ENCODE measurements at places on chromosomes 1 and 21. TPM values are rescaled to one million over a fixed set of nuclear protein-coding genes. Genes with fewer than 3 reads are reported as not detected.

The SELENBP1 gene
- total RNA-seq = 46.7 TPM

DNA sequence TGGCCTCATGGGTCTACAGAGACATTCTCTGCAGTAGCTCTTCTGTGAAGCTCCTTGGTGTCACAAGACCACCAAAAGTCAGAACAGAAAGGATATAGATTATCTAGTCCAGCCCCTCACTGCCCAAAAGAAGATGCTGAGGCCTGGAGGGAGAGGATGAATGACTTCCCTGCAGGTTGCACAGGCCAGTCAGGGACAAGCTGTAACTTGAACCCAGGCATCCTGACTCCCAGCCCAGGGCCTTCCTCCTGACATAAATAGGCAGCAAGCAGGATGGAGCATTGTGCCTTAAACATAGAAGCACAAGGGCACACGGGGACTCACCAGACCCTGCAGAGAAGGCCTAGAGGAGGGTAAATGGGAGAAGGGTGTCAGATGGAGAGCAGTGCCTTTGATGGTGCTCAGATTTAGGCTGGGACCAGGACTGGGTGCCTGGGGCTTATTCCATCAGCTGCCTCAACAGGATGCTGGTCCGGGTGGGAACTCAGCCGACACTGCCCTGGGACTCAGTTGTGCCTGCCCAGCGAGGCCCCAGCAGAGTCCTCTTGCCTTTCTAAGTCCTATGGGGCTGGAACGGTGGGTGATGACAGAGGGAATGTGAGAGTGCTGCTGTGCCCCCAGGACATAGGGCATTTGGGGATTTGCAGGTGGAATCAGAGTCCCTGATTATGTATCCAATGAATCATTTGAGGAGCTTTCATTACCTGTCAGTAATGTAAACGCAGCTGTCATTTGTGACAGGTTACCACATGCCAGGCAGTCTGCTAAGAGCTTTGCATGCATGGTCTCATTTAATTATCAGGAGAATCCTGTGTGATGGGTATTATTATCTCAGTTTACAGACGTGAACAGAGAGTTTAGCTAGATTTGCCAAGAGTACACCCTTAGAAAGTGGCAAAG, 13.2 kb downstream of the S100A7A start:
- DNase-seq = no peak

DNA sequence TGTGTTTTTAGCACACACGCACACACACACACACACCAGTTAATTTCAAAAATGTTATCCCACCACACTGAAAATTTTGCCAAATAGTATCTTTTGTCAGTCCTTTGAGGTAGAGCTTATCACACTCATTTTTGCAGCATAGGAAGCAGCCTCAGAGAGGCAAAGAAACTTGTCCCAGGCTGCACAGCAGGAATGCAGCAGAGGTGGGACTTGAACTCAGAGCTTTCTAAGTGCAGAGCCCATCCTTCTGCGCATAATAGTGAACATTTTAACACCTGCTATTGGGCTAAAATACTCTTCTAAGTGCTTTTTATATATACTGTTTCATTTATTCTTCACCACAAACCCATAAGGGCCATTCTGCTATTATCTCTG, 15.0 kb downstream of the FHAD1 start:
- DNase-seq = no peak

DNA sequence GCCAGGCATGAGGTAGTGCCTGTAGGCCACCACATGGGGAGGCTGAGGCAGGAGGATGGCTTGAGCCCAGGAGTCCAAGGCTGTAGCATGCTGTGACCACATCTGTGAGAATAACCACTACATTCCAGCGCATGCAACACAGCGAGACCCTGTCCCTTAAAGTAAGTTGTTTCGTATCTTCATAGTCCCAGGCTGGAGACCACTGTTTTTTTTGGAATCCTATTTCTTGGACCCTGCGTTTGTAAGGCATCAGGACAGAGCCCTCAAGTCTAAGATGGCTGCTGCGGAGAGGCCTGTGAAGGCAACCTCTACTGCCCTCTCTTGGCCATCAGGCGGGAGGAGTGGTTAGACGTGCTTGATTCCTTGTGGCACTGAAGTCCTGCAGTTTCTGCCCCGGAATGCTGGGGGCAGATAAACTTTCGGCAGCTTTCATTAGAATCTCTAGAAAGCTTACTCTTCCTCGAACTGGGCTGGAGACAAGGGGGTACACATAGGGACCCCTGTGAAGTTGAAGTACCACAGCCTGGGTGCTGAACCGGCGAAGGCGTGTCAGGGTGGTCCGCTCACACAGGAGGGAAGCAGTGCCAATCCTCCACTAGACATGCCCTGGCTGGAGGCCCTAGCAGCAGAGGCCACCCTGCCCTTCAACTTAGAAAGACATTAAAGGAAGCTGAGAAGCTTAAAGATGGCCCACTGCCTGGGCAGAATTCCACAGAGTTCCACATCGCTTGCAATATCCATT, 36.6 kb downstream of the RABIF start:
- DNase-seq = peak; percentile 66

The NFASC gene
- not detected for total RNA-seq

GRCh38 chr1:169049258-169049938, 57.1 kb upstream of the ATP1B1 start:
- no peak for DNase-seq

Measured in HT-29 (cell line).